Activated naive CD4-positive, alpha-beta T cell treated with Interleukin-2 at 50 U/mL for 16 hours (primary cell): ENCODE measurements at places on chromosomes 6 and 20.

GRCh38 chr20:25626779-25627178, 3.0 kb upstream of the NANP start:
- DNase-seq = no peak

GRCh38 chr6:13152764-13153163, 175.6 kb downstream of the TBC1D7 start:
- no peak for DNase-seq

DNA sequence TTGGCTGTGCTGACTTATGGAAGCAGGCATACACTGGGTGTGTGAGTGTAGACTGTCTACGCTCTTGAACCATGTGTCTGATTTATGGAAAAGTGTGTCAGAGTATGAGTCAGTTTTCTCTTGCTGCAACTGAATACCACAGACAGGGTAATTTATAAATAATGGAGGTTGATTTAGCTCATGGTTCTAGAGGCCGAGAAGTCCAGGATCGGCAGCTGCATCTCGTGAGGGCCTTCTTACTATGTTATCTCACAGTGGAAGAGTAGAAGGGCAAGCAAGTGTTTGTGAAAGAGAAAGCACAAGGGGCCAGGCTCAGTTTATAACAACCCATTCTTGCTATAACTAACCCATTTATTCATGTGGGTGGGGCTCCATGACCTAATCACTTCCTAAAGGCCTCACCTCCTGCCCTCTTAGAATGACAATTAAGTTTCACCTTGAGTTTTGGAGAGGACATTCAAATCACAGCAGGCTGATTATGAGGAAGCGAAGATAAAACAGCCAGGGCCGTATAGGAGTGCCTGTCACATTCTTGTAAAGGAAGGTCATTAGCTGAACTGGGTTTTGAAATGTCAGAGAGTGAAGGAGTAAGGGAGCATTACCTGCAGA, 6.7 kb downstream of the GPR31 start:
- DNase-seq = no peak

- peak; percentile 91 for DNase-seq
Measured at GRCh38 chr6:26532699-26533531, 5.3 kb upstream of the HMGN4 start.

DNA sequence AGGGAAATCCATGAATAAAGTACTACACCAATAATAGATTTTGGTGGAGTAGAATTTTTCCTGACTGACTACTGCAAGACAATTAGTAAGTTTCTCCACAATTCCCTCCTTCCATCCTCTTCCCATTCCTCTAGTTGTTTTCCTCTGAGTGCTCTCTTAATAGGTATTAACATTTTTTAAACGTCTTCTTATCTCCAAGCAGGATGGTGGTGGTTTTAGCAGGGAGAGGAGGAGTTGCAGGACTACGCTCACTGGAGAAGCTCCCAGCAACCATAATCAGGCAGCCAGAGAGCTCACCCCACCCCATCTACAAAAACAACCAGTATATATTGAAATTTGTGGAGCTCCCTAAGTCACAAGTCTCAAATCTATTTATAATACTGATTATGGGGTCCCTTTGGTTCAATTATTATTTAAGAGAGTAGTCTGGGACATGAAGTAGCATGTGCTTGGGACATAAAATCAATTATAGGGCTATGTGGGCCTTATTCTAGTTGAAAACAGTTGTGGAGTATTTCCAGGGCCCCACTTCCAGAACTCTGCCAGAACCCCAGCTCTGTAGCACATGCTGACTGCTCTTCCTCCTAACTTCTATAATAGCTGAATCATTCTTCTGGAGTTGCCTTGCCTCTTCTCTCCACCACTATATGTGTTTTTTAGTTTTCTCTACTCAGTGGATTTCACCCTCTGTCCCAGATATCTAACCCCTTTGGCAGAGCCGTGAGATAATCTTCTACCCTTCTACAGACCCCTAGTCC, 49.8 kb downstream of the MYB start:
- no peak for DNase-seq

DNA sequence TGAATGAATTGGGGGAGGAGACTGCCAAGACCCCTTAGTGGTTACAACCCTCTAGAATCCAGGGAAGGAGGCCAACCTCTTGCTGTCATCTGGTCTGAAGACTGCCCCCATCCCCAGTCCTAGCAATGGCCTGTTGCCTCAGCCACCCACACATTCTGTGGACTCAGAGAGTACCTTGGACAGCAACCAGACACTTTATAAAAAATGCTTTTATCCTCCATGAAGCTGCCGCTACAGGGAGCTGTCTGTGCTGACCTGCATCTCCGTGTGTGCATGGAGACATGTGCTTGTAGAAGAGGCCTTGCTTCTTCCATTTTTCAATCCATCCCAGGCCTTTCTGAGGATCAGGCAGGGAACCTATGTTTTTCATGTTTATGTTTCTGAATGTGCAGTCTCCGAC, 15.2 kb downstream of the CDH22 start:
- no peak for DNase-seq
